OCI-LY7 (cell line): ENCODE measurements at places on chromosomes 5 and 9. TPM values are rescaled to one million over a fixed set of nuclear protein-coding genes. Genes with fewer than 3 reads are reported as not detected.
A peak's percentile ranks its signal among the peaks of the same experiment; 100 is the strongest.

DNA sequence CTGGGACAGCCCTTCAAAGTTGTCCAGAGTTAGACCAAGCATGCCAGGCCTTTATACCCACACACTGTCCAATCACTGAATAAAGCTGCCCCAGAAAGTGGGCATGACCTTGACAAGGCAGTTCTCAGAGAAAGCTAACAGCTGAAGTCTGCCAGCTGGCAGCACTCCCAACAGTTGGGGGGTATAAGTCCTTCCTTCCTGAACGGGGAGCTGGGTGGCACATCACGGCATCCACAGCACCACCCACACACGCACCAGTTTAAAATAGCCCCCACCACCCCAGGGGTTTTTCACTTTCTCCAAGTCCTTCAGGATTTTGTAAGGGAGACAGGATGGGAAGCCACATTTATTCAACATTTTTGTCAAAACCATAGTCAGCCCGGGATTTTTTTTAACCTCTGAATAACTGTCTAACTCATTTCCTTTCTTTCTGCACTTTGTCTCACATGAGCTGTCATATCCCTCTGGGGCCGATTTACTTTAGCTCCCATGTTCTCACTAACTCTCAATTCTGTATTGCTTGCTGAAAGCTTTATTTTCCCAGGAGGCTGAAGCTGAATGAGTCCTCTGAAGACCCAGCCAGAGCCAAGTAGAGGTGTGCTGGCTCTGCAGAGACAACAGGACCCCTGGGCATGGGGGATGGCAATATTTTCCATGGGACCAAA is 15.4 kb downstream of the FAM81B start:
- no peak for DNase-seq

DNA sequence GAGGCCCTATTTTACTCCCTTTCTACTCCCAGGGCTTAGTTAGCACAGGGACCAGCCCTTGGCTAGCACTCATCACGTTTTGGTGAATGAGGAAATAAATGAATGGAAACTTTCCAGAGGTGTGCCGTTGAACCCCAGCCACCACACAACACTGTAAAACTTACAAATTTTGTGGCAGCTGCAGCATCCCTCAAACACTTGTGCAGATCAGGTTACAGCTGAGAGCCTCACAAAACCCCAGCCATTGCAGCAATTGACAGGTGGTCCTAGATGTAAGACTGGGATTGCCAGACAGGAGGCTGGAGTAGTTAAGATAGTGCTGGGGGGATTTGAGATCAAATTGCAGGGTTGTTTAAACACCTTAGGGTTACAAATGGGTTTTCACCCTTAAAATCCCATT is 482.2 kb upstream of the KIF2A start:
- DNase-seq: no peak

DNA sequence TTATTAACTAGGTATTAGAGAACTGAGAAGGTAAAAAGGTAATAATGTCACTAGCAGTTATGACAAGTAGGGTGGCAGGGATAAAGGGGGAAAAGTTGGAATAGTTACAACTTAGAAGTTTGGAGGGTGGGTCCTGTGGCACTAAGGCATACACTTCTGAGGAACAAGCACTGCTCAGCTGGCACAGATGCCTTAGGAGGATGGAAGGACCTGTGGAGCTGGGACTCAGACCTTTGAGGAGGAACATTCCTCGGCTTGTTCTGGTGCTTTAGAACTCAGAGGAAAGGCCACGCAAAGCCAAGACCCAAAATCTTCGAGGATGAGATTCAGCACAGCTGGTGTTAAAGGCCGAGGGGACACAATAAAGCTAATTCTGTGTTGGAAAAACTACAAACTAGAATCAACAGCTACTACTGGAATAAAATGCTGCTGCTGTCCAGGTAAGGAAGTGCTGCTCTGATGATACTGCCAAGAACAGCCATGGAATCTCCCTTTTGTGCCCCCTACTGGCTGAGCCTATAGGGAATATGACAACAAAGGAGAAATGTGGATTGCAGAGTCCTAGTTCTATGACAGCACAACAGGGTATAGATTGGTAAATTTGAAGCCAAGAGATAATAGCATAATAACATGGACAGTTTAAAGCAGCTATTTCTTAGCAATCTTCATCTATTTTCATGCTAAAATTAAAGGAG is 126.7 kb downstream of the SLC25A46 start:
- peak; percentile 15 for DNase-seq

GRCh38 chr5:76445063-76445462 is 42.0 kb downstream of the IQGAP2 start:
- no peak for DNase-seq

DNA sequence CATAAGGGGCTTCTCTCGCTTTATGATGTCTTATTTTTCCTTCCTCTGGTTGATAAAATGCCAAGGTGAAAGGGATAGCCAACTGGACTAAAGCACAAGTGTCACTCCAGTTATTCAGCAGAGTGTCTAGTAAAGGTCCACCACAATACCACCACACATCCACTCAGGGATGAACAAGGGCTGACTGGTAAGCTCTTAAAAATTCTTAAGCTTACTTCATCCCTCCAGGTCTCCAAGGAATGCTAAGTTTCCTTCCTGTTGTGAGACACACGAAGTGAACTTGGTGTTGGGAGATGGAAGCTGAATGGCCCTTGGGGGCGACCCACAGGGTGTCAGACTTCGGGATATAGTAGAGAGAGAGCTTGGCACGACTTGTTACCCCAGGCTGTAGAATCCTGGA is 3.2 kb upstream of the HMGCS1 start:
- DNase-seq: no peak

- no peak for DNase-seq
Observed at GRCh38 chr9:126661521-126662251, 48.0 kb downstream of the LMX1B start.

DNA sequence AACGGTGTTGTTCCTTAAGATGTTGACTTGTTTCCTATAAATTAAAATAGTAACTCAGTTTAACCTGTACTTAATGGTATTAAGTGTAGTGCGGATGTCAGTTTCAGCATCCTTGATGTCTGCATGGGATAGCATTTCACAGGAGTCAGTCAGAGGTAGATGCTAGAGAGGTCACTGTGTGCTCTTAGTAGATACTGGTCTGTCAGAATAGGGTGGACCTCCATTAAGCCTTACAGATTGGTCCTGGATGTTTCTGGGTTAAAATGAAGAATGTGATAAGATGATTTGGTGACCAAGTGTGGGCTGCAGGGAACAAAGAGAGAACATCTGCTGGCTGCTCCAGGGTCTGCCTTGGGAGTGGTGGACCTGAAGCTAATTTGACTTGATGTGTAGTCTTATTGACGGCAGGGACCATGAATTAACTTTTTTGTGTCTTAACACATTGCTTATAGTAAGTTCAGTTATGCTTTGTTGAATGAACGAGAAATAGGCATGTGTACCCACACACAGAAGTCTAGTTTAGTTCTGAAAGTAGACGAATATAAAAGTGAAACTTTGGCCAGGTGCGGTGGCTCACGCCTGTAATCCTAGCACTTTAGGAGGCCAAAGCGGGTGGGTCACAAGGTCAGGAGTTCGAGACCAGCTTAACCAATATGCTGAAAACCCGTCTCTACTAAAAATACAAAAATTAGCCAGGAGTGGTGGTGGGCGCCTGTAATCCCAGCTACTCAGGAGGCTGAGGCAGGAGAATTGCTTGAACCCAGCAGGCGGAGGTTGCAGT is 12.5 kb downstream of the RAB24 start:
- DNase-seq: peak; percentile 85

SLC34A3 gene
- total RNA-seq: not detected in 2 replicates

CDK7 gene
- total RNA-seq: 22.5 and 33.1 TPM in 2 replicates

NDUFS4 gene
- total RNA-seq: 35.1 and 38.1 TPM in 2 replicates

MEIKIN gene
- not detected in 2 replicates for total RNA-seq

CDC20B gene
- total RNA-seq: not detected in 2 replicates

IFNA2 gene
- total RNA-seq: not detected in 2 replicates
